ENCODE measurements at places on chromosomes 3 and 15. TPM values are rescaled to one million over a fixed set of nuclear protein-coding genes. Genes with fewer than 3 reads are reported as not detected.

Gene CADM2
- total RNA-seq = 0.42 TPM

Gene ERC2
- not detected for total RNA-seq

Gene GOLGA6A
- total RNA-seq = not detected

Gene HHATL
- not detected for total RNA-seq

Gene MEX3B
- total RNA-seq = 1.4 TPM

Gene PLA2G4D
- total RNA-seq = not detected

Gene IL5RA
- total RNA-seq = 3.7 TPM

All from T-helper 17 cell (primary cell).